ENCODE measurements at places on chromosomes 7 and 10. TPM values are rescaled to one million over a fixed set of nuclear protein-coding genes. Genes with fewer than 3 reads are reported as not detected.
A peak's percentile ranks its signal among the peaks of the same experiment; 100 is the strongest.

CTAGE4 gene
- not detected for total RNA-seq

TFPI2 gene
- total RNA-seq, result 5.9 TPM

SSC4D gene
- 0.58 TPM for total RNA-seq

GNAT3 gene
- not detected for total RNA-seq

FOXI2 gene
- total RNA-seq, result 0.23 TPM

GATA3 gene
- 0.78 TPM for total RNA-seq

CALHM3 gene
- not detected for total RNA-seq

CCDC126 gene
- 14.7 TPM for total RNA-seq

DNA sequence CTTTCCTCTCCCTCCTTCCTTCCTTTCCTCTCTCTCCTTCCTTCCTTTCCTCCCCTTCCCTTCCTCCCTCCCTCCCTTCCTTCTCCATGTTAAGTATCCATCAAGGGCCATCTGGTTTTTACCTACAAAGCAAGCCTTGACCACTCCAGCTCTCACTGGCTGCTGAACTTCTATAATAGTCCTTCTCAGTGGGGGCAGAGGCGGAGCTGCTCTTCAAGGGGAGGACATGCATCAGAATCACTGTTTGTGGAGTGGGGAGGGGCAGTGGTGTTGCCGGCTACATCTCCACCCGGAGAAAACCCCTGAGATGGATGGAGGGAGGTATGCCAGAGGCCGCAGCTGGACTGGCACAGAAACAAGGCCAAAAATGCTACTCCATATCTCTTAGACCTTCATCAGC lies 25.9 kb downstream of the LAMB1 start:
- DNase-seq, result no peak
- no peak overlapping the region for H3K27ac ChIP-seq
- no peaks in the 10 kb centered on the region for H3K27me3 ChIP-seq
- peaks cover 8% of the 10 kb centered on the region for H3K36me3 ChIP-seq
- H3K4me1 ChIP-seq, result no peaks in the 10 kb centered on the region
- no peak overlapping the region for H3K4me3 ChIP-seq

DNA sequence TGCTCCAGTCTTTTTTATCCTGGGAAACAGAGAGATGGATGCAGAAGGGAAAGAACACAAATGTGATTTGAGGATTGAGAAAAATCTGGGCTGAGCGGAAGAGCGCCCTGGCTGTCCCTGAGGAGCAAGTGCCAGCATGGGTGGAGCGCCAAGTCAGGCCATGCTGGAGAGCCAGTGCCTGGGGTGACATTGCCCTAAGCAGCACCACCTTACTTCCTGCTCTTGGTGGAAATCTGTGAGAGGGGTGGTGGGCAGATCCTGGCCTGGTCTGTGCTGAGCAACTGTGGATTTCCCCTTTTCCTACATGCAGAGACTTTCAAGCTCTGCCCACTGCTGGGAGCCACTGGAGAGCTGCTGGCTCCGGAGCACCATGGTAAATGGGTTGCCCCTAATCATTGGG lies 36.9 kb downstream of the DDIT4 start:
- no peaks in the 10 kb centered on the region for H3K27me3 ChIP-seq
- no peak for DNase-seq
- H3K4me1 ChIP-seq, result peaks cover 2% of the 10 kb centered on the region
- no peak overlapping the region for H3K4me3 ChIP-seq
- no peaks in the 10 kb centered on the region for H3K36me3 ChIP-seq
- no peak overlapping the region for H3K27ac ChIP-seq

DNA sequence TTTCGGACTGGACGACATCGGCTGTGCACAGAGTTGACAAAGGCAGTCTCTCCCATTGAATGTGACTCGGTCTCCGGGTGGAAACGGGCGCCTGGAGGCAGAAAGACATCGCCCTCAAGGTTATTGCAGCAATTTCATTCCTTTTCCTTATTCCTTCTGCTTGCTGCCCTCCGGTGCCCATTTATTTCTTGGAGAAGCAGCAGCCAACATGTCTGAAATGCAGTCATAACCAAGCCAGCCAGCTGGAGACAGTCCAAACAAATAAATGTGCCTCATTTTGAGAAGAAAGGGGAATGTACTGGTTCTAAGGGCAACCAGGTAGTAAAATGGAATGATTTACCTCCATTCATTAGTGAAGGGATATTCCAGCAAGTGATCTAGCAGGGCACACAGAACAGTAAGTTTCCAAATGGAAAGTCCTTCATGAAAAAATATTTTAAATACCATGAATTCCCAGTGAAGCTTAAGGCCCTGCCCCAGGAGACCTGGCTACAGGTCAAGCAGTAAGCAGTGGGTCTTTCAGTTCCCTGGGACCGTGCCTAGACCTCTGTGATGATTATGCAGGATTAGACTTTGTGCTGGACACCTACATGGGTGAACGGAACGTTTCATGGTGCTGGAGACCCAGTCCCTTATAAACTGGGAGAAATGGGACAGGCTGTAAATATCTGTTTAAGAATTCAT lies 86.6 kb downstream of the ABLIM1 start:
- H3K4me3 ChIP-seq, result no peak overlapping the region
- no peak overlapping the region for H3K27ac ChIP-seq
- H3K27me3 ChIP-seq, result no peaks in the 10 kb centered on the region
- H3K36me3 ChIP-seq, result no peaks in the 10 kb centered on the region

GRCh38 chr10:97416565-97416964 lies 9.4 kb upstream of the PGAM1 start:
- H3K4me3 ChIP-seq, result no peak overlapping the region
- no peak for DNase-seq
- H3K4me1 ChIP-seq, result no peaks in the 10 kb centered on the region
- H3K27me3 ChIP-seq, result no peaks in the 10 kb centered on the region
- H3K36me3 ChIP-seq, result no peaks in the 10 kb centered on the region

DNA sequence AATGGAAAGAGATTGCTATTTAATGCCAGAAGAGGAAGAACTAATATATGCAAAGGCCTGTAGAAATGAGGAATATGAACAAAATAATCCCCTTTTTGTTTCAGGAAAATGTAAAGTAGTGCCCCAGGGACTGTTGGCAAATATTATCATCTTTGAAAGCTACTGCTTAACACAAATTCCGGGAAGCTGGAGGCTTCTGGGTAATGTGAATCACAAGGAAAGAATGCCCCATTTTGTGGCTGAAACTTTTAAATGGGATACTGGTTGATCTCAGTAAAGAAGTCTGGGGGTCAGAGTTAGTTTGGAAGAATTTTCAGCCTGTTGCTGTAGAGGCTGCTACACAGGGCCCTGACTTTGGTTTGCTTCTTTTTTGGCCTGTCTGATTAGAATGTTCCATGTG lies 141.0 kb downstream of the PTEN start:
- no peaks in the 10 kb centered on the region for H3K4me1 ChIP-seq
- no peaks in the 10 kb centered on the region for H3K27me3 ChIP-seq
- H3K4me3 ChIP-seq, result no peak overlapping the region
- H3K27ac ChIP-seq, result no peak overlapping the region
- DNase-seq, result no peak
- H3K36me3 ChIP-seq, result no peaks in the 10 kb centered on the region

- no peak overlapping the region for H3K4me3 ChIP-seq
- H3K27ac ChIP-seq, result no peak overlapping the region
- H3K36me3 ChIP-seq, result no peaks in the 10 kb centered on the region
- no peaks in the 10 kb centered on the region for H3K27me3 ChIP-seq
- no peak for DNase-seq
- no peaks in the 10 kb centered on the region for H3K4me1 ChIP-seq
Observed at GRCh38 chr10:23404461-23404980, 34.4 kb upstream of the OTUD1 start.

- no peak overlapping the region for H3K27ac ChIP-seq
- H3K36me3 ChIP-seq, result peaks cover 6% of the 10 kb centered on the region
- no peaks in the 10 kb centered on the region for H3K27me3 ChIP-seq
- no peak overlapping the region for H3K4me3 ChIP-seq
- no peak for DNase-seq
Observed at GRCh38 chr7:127907110-127908040, 123.9 kb downstream of the LRRC4 start.

DNA sequence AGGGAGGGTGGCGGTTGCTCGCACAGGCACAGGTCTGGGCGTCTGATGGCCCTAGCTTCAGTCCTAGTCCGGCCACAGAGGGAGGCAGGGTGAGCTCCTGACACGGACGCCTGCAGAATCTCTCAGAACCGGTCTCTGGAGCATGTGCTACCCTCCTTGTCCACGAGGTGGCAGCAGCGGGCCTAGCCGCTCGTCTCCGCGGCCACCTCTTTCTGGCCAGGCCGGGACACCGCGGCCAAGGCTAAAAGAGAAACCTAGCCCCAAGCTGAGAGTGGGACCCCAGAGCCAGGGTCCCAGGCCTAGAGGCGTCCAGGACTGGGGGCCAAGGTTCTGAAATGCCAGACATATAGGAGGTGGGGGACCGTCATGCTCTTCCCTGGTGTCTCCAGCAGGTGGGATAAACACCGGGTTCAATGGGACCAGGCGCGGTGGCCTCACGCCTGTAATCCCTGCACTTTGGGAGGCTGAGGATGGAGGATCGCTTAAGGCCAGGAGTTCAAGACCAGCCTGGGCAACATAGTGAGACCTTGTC lies 3.2 kb upstream of the LAT2 start:
- peak; percentile 97 for DNase-seq
- no peaks in the 10 kb centered on the region for H3K4me1 ChIP-seq
- H3K36me3 ChIP-seq, result no peaks in the 10 kb centered on the region
- H3K27ac ChIP-seq, result no peak overlapping the region

DNA sequence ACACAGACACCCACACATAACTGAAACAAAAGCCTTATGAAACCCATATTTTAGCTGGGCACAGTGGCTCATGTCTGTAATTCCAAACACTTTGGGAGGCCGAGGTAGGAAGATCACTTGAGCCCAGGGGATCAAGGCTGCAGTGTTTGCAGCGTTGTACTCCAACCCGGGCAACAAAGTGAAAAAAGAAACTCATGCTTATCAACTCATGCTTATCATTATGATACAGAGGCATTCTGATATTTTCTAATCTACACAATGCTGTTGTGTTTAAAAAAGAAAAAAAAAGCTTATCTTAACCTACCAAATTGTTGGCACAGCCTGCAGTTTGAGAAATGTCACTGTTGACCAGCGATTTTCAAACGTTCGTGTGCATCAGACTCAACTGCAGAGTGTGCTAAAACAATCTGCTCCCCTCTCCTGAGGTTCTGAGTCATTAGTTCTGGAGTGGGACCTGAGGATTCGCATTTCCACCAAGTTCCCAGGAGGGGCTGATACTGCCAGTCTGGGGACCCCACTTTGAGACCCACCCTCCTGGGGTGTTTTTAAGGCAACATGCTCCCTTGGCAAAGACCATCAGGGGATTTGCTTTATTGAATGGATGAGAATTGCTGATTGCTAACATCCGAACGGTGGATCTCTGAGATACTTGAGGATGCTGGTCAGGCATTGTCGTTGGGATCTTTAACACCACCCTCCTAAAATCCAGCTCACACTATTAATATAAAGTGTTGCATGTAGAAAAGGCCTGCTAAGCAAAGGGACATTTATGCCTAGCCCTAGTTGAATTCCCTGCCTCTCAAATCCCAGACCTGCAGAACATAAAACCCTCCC lies 16.2 kb downstream of the CHST3 start:
- H3K4me3 ChIP-seq, result no peak overlapping the region
- H3K27me3 ChIP-seq, result no peaks in the 10 kb centered on the region
- H3K27ac ChIP-seq, result peak overlapping the region; percentile 89
- no peak for DNase-seq

DNA sequence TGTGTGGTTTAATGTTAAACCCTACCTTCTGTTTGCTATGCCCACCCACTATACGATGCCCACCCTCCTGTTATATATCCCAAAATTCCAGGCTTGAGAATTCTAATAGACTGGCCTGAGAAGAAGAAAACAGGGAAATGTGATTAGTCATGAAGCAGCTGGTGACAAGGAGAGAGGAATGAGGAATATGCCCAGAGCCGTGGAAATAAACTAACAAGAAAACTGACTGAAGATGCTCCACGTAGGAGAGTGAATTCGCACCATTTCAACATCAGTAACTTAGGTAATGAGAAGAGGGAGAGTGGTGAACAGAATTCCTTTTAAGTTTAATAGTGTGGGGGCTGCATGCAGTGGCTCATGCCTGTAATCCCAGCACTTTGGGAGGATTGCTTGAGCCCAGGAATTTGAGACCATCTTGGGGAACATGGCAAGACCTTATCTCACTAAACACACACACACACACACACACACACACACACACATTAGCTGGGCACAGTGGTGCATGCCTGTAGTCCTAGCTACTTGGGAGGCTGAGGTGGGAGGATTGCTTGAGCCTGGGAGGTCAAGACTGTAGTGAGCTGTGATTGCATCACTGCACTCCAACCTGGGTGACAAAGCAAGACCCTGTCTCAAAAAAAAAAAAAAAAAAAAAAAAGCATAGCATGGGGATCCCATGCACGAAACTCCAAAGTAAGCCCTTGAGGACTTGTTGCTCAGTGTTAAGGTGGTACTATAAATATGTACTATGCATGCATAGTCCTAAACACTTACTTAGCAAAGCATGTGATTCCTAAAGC lies 16.1 kb upstream of the SYPL1 start:
- H3K36me3 ChIP-seq, result no peaks in the 10 kb centered on the region
- no peak for DNase-seq
- H3K4me3 ChIP-seq, result no peak overlapping the region
- no peaks in the 10 kb centered on the region for H3K27me3 ChIP-seq
- no peak overlapping the region for H3K27ac ChIP-seq
- H3K4me1 ChIP-seq, result no peaks in the 10 kb centered on the region

DNA sequence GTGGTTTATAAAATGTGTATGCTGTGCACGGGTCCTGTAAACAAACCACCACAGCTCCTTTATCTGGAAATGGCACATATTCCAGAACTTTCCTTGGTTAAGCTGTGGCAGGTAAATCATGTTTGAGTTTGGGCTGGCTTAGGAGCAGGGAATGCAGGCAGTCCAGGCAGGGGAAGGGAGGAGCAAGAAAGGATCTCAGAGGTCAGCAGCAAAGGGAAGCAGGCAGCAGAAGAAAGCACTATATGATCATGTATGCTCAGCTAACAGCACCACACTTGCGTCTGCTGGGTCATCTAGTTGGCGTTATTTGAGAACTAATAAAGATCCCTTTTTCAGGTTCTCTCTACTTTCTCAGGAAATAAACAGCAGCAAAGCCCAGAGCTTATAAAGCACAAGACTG lies 7.8 kb downstream of the ICA1 start:
- DNase-seq, result no peak
- no peaks in the 10 kb centered on the region for H3K4me1 ChIP-seq
- H3K36me3 ChIP-seq, result peaks cover 2% of the 10 kb centered on the region
- no peak overlapping the region for H3K4me3 ChIP-seq

DNA sequence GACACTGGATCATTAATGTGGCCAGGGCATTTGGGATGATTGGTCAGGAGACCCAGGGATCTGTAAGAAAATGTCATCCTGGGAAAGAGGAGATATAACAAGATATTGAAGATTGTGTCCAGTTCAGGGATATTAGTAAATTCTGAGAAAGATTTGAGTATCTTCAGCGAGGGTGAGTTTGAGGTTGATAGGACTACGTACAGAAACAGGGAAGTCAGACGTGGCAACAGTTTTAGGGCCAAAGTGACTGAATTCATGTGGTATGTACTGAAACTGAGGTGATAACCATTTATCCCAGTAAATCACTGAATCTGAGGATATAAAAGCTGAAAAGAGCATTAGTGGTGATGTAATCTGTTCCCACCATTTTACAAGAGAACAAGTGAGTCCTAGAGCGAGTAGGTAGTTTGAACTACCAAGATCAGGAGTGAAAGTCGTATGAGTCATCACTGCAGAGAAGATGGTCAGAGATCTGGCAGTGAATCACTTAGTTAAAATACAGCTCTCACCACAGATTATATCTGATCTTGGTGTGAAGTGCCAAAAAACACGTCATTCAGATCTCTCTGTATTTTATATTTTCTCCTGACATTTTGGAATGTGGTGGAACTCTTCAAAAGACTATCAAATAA lies 220.5 kb downstream of the CDK14 start:
- H3K4me3 ChIP-seq, result no peak overlapping the region
- no peaks in the 10 kb centered on the region for H3K27me3 ChIP-seq
- no peak overlapping the region for H3K27ac ChIP-seq
- no peak for DNase-seq
- no peaks in the 10 kb centered on the region for H3K4me1 ChIP-seq

All from aorta (tissue), 5 donors.